ENCODE measurements at places on chromosomes 7 and 10.

GRCh38 chr10:62043421-62044021 is 142.0 kb downstream of the ARID5B start:
- peak; percentile 36 for DNase-seq

DNA sequence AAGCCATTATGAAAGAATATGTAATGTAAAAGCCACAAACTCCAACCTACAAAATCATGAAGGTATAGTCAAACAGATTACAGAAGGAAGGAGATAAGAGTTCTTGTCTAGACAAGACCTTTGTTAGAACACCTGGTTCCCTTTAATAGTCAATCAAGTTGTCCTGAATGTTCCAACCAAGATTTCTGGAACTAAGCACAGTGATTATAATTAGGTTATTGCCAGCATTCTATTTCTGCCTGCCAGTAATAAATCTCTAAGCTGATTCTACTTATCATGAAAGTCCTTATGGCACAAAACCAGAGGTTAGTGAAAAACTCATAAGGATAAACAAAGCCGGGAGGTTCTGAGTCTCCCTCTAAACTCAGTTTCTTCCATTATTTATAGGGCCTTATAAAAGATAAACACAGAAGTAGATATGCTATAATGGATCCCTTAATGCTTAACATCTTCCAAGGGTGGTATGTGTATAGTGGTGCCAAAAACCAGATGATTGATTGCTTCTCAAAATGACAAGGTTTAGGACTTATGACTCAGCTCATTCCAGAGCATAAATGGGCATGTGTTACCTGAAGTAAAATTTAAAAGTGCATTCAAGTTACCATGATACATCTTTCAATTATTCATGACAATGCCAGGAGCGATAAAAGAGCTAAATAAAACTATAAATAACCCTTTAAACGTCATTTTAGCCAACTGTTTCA is 237.2 kb downstream of the CSTF2T start:
- no peak for DNase-seq

- no peak for DNase-seq
These were observed 4.5 kb downstream of the FGF8 start for GRCh38 chr10:101771380-101771779.

DNA sequence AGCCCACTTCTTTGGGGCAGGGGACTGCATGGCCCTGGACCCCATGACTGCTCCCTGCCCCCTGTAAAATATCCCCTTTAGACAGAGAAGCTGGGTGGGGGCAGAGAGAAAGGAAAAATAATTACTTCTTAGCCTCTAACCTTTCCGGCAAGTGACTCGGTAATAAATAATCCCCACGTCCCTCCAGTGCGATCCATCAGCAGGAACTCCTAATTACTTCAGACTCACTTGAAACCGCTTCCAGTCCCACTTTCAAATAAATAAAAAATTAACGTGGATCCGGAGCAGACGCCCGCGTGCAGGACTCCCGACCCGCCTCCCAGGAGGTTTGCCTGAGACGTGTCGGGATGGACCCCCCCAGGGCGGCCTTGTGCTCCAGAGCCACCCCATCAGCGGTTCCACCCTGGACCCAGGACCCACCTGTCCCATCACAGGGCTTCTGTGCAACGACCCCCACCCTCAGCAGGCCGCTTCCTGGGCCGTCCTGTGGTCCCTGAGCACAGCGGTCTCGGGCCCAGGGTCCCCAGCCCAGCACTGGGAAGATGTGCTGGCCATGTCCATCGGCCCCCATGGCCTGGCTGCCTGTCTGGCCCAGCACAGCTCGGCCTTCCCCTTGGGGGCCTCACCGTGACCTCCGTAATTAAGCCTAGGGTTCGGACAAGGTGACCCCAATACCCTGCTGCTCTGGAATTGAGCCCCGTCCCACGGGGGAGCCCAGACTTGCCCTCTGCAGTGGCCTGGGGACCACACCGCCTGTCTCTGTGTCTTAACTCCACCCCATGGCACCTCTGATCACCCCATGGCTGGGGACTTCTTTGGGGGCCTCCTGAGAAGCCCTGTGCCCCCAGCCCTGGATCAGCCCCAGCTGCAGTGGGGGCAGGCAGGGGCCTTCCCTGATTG is 108.0 kb downstream of the UNCX start:
- no peak for DNase-seq

DNA sequence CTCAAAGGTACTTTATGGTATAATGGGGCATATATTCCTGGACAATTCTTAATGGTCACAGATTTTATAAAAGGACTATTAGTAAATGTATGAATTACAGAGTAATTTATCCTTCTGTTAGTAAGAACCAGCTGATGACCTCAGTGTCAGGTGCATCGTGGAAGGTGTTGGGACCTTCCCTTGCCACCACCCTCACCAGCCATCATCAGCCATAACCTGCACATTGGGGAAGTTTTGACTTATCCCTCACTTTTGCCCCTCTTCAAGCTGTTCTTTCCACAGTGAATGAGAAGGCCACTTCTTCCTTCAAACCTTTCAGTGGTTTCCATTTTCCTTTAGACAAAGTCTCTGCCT is 52.2 kb downstream of the FIGNL1 start:
- DNase-seq: no peak

- peak; percentile 82 for DNase-seq
These were observed 690 bp downstream of the SEPTIN7 start for GRCh38 chr7:35801392-35802101.

GRCh38 chr7:51263631-51264484 is 52.8 kb downstream of the COBL start:
- no peak for DNase-seq

DNA sequence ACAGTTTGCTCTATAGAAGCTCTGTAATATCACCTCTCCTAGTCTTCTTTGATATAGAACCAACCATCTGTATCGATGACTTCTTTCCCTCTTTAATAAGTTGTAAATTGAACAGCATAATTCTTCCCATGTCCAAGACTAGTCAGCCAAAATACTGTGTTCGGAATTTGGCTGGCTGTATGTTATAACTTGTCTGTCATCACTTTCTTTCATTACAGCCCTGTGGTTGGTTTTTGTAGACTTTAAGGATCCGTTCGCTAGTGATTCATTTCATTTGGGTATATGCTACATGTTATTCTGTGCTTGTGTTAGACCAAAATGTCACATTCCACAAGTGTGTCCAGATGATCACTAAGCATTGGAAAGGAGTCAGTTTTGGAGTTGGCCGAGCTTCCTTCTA is 155.4 kb upstream of the ITGB1 start:
- no peak for DNase-seq

DNA sequence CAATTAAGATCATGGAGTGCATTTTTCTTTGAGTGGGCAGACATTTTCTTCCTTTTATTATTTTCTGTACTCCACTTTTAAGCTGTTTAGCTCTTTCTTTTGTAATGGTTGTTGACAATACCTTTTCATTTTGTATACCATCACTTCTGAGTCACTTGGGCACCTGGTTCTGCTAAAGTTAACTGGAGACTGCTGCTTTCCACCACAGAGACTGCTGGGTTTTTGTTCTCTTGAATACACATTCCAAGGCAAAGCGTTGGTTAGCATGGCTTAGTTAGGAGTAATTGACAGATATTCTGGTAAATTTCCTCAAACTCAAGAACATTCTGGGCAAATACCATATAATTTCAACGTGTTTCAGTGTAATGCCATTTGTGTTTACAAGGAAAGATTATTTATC is 541.9 kb upstream of the CELF2 start:
- DNase-seq: no peak

DNA sequence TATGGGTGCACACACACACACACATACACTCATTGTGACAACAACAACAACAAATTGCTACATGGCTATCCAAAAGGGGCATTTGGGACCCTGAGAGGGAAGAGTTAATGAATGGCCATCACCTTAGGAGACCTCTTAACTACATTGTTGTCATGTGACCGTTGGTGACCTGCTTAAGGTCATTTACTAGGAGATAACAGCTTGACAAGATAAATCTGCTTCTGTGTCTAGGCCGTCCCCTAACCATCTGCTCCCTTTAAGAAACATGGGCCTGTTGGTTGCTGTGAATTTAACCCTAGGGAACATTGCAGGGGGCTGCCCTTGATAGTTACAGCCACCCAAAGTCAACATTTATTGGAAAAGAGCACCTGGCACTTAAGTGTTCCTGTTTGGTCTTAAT is 29.7 kb downstream of the C1QL3 start:
- no peak for DNase-seq

DNA sequence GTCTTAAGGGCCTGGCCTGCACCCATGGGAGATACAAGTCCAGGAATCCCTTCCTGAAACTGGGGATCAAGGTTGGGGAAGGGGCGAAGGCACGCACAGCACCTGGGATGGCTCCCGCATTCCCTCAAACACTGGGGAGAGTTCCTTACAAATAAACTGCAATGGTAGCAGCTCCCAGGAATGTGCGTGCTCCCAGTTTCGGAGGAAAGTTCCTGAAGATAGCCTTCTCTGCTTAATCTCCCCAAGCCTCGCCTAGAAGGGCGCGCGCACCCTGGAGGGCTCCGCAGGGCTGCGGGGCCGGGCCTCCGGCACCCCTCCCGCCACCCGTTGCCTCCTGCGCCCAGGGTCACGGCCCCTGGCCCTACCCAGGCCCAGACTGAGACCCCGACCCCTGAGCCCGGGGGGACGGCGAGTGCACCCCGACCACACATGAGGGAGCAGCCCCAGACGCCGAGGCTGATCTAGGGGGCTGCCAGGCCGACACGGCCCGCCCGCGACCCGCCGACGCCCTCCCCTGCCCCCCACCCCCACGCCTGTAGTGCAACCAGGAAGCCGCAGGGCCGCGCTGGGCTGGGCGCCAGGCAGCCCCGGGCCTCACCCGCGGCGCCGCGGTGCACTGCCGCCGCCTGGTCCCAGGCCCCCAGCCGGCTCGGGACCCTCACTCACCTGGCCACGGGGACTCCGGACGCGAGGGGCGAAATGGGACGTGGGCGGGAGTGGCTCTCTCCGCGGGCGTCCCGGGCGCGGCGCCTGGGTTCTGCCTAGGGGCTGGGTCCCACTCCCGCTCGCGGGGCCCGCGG is 460 bp downstream of the ANXA11 start:
- peak; percentile 89 for DNase-seq

DNA sequence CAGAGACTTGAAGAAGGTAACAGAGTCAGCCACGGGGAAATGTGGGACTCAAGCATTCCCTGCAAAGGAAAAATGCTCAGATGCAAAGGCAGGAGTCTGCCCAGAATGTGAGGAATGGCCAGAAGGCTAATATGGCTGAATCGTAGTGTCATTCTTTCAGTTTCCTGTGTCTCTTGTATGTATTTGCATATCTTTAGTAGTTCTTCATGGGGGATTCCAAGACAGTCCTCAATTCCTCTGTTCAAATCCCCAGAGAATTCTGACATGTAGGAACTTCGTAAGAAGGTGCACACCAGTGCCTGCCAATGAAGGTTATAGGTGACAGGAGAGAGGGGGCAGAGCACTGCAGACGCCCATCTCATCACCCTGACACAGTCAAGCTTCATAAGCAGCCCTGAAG is 154.4 kb downstream of the CACNB2 start:
- DNase-seq: no peak

GRCh38 chr7:151839451-151839921 is 37.4 kb downstream of the PRKAG2 start:
- DNase-seq: no peak

DNA sequence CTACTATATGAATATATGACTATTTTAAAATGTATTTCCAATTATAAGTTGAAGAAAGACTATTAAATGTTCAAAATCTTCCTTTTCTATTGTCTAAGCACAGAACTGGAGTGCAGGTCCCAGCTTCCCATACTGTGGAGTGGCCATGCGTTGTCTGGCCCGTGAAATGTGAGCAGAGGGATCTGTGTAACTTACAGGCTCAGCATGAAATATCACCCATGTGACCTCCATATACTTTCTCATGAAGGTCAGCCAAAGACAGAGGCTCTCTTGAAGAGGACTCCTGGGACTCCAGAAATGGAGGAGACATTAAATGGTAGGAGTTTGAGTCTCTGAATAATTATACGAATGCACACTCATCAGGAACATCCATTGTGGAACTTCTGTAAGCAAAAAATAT is 92.4 kb upstream of the CAV2 start:
- DNase-seq: no peak

DNA sequence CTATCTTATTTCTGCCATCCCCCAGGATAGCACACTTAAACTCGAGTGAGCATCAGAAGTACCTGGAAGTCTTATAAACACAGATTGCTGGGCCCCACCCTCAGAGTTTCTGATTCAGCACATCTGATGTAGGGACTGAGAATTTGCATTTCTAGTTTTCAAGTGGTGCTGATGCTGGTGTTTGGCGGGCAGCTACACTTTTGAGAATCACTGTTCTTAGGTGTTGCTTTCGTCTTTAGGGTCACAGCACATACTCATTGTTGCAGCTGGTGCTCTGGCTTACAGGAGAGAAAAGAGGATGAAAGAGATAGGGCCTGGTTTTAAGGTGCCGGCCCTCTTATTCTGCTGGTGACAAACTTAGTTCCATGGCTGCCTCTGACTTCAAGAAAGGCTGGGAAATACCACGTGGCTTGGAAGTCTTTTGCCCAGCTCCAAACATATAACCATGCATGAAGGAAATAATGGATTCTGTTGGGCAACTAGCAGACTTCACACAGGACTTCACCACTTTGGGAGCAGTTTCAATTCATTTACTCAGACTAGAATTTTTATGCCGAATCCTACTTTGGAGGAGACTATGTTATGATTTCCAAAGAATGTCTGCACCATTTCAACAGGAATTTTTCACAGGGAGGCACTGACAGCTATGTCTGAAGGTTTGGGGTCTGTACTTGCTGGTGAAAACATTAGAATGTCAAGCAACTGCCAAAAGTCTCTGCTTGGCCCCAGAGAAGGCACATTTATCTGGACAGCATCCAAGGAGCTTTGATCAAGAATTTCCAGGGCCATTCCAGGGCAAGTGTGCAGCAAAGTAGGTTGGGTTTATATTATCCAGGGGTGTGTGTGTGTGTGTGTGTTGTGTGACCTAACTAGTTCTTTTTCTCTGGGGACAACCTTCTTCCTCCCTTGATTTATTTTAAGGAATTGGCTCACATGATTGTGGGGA is 6.9 kb upstream of the MINDY4 start:
- no peak for DNase-seq

- no peak for DNase-seq
These were observed 432.9 kb downstream of the DNAJB6 start for GRCh38 chr7:157769526-157770215.

DNA sequence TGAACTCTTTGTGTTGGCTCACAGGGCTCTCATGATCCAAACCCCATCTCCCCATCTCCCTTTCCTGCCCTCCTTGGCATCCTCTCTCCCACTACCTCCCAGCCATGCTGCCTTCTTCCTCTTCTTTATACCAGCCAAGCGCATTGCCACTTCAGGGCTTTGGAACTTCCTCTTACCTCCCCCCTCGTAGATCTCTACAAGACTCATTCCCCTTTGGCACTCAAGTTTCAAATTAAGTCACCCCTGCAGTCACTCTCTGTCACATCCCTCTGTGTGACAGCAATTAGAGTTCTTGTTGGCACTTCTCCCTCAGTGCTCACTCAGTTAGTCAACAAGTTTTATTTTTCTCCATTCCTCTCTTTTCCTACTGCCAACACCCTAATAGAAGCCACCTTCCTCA is 20.8 kb upstream of the NRP1 start:
- DNase-seq: no peak

GRCh38 chr7:38215115-38215514 is 37.1 kb downstream of the STARD3NL start:
- DNase-seq: no peak

All from osteoblast (primary cell).